ENCODE measurements at places on chromosomes 13 and 19.

DNA sequence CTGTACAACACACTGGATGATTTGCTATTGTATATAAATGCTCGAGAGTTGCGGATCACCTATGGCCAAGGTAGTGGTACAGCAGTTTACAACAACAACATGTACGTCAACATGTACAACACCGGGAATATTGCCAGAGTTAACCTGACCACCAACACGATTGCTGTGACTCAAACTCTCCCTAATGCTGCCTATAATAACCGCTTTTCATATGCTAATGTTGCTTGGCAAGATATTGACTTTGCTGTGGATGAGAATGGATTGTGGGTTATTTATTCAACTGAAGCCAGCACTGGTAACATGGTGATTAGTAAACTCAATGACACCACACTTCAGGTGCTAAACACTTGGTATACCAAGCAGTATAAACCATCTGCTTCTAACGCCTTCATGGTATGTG, 21.5 kb downstream of the OLFM4 start:
- DNase-seq, result no peak

DNA sequence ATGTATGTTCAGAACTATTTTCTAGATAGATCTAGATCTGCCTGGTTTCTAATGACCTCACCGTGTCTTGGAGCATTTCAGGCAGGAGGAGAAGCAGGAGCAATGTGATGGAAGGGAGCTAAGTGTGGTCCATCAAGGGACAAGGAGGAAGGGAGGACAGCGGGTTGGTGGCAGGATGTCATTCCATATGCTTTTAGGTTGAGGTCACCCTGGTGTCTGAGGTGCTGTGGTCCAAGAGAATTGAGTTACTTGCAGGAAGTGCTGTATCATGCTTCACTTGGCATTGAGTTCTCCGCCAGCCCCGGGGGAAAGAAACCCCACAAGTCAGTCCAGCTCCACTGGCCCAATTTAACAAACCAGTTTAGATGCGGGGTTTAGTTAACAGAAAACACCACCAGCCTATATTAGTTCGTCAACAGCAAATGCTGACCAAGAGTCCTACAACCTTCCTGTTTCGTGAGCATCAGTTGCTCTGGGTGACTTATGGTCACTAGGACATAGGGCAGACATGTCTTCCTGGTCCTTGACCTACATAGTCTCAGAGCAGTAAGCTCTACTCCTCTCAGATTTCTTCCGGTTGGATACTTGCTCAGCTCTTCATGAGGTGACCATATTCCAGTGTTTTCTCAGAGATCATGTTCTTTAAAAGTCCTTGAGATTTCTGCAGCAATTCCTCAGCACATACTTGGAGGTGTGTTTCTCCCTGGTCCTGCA, 79.4 kb downstream of the MBNL2 start:
- DNase-seq, result no peak

GRCh38 chr19:56838024-56838908, 2.3 kb downstream of the PEG3 start:
- no peak for DNase-seq

DNA sequence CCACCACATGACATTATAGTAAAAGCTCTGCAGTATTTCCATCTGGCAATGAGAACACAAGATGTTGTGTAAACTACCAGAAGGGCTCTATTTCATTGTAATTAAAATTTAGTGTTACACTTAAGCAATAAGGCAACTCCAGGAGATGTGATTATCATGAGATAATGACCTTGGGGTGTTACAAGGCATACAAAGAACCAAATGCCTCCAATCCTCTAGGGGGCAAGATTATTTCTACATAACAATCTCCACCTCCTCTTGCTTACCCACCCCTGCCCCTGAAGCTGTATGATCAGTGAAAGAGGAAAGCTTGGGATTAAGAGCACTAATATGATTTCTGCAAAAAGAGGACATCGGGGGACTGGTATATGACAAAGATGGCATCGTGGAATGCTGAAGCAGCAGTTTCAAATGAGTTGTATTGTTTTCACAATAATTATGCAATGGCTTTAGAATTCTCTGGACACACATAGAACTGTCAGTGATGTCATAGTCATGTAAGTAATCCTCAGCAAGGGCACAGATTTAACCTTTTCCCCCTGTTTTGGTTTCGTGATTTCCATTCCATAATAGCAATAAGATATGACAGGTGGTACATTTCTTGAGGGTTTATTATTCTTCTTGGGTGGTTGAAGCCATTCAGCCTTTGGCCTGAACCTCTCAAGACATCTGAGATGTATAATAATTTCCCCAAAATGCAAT, 295.3 kb downstream of the MZT1 start:
- DNase-seq, result no peak

GRCh38 chr19:33444562-33445441, 71.3 kb downstream of the CEBPG start:
- no peak for DNase-seq

GRCh38 chr13:85729296-85729695, 69.9 kb downstream of the SLITRK6 start:
- DNase-seq, result no peak

DNA sequence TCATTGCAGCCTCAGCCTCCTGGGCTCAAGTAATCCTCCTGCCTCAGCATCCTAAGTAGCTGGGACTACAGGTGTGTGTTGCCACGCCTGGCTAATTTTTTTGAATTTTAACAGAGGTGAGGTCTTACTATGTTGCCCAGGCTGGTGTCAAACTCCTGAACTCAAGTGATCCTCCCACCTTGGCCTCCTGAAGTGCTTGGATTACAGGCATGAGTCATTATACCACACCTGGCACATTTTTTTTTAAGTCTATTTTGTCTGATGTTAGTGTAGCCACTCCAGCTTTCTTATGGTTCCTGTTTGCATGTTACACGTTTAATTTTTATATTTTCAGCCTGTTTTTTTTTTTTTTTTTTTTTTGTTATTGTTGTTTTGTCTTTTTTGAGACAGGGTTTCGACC, 24.8 kb downstream of the KDM4B start:
- DNase-seq, result no peak

- DNase-seq, result no peak
Measured at GRCh38 chr13:26299168-26299750, 45.3 kb downstream of the CDK8 start.

- peak; percentile 2 for DNase-seq
Measured at GRCh38 chr13:48729856-48730255, 76.1 kb downstream of the CYSLTR2 start.

GRCh38 chr19:48206397-48207093, 36.1 kb downstream of the ZSWIM9 start:
- no peak for DNase-seq

GRCh38 chr13:33547035-33547434, 261.5 kb upstream of the STARD13 start:
- DNase-seq, result no peak

GRCh38 chr19:42629191-42629590, 34.5 kb upstream of the CEACAM8 start:
- DNase-seq, result no peak
